ENCODE measurements at places on chromosomes 5 and 9.

DNA sequence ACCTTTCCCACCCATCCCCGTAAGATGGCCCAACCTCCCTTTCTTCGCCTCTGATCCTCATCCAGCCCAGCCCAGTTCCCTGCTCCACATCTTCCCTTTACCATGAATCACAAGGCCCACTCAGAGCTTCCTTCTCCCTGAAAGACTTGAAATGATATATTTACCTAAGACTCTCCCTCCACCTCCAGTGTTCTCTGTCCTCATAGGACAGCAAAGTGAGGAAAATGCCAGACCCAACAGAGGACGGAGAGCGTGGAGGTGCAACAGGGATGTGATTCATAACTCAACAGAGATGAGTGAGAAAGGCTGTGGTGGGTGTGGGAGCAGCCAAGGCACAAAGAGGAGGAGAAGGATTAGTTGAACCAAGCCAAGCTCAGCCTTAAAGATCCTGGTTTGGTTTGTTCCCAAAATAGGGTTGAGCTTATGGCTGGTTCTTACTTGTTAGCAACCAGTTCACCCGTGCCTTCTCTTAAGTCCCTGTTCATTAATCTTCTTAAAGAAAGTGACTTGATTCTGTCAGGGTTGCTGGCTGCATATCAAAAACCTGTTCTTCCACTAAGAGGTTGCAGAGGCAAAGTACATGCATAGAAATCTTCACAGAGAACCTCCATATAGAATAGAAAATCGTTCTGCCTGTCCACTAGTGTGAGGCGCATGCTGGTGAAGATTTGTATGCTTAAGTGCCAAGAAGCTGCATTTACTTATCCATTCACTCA is 183.2 kb downstream of the ACTL7B start:
- no peak for DNase-seq

GRCh38 chr5:84119252-84119651 is 265.4 kb downstream of the EDIL3 start:
- no peak for DNase-seq

DNA sequence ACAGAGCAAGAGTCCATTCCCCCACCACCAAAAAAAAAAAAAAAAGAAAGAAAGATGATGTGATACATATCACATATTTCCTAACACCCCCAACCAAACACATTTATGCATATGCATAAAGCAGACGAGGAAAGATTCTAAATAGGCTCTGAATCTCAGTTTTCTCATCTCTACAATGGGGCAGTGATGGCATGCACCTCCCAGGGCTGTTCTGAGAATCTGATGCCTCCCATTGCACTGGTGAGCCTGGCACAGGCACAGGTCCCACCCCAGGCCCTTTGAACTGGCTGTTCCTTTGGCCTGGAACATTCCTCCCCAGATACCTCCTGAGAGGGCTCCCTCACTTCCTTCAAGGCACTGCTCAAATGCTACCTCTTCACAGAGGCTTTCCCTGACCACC is 116.5 kb downstream of the C9orf50 start:
- DNase-seq = no peak

- no peak for DNase-seq
These were observed 37.9 kb downstream of the LMNB1 start for GRCh38 chr5:126814721-126815404.

GRCh38 chr9:131228988-131229387 is 47.3 kb downstream of the FAM78A start:
- DNase-seq = no peak

- no peak for DNase-seq
These were observed 31.0 kb downstream of the TMEM38B start for GRCh38 chr9:105725370-105725769.

DNA sequence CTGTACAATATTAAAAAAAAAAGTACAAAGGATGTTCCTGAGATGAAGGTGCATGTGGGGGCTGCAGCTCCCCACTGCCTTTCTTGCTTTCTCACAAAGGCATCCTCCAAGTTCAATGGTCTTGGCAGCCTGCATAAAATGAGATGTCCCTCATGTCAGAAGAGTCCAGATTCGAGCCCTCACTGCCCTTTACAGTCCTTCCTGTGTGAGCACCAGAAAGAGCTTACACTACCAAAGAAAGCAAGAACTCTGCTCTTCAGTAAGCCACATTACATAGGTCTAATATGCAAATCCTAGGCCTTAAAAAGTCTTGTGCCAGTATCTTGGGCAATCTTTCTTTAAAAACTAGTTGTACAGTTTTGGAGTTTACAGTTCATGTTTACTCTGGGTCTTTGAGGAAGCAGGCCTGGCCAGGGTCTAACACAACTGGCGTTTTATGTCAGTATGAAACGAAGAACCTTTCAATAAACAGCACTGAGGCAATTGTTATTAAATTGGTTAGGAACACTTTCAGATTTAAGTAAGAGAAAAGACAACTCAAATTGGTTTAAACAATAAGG is 36.0 kb downstream of the CSF2 start:
- no peak for DNase-seq

DNA sequence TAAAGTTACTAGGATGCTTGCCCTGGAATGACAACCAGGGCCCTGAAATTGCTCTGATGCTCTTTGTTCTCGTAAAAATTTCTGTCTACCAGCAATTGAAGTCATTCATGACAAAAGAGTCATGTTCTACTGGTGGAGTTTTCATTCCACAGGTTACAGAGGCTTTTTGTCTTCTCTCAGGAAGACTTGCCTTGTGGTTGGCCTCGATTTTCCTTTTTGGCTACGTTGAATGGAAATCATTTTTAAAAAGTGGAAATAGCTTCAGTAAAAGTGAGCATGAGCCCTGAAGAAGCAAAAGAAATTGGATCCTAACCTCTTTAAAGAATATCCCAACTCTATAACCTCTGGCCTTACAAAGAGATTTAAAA is 255.2 kb downstream of the AOPEP start:
- DNase-seq = no peak

- DNase-seq = no peak
These were observed 3.0 kb downstream of the C9 start for GRCh38 chr5:39361306-39361705.

- DNase-seq = no peak
These were observed 44.7 kb upstream of the TMEM215 start for GRCh38 chr9:32738501-32739172.

DNA sequence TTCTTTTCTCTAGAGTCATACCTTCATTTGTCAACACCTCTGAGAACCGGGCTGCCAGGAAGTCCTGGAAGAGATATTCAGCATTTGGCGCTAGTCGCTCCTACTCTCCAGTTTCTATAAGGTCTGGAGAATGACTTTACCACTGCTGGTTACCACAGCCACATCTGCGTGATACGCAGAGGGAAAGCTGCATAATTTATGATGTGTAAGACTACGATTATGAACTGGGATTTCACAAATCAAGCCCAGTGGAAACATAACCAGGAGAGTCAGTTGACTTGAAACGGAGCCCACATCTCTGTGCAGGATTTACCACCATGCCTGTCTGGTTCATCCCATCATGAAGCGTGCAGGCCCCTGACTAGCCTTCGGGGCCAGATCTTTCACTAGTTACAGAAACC is 72.6 kb downstream of the FGF1 start:
- DNase-seq = no peak

DNA sequence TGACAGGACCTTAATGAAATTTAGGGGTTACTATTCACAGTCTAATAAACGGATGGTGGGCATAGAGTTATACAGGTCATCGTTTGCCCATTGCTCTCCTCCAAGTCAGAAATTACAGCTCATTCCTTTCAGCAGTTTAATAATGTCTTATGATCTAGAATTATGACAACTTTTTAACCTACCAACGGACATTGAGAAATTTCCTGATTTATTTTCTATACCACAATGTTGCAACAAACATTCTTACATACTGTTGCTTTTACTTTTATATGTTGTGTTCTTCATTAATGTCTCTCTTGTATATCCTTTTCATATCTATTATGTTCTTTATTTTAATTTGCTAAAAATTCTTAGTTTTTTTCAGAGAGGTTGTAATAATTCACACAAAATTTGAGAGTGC is 152.8 kb upstream of the PRLR start:
- DNase-seq = no peak

GRCh38 chr5:142852416-142853198 is 82.4 kb downstream of the ARHGAP26 start:
- DNase-seq = no peak
